ENCODE measurements at places on chromosomes 1 and 21.

GRCh38 chr1:64077281-64077940 is 126.0 kb upstream of the UBE2U start:
- no peak for DNase-seq

DNA sequence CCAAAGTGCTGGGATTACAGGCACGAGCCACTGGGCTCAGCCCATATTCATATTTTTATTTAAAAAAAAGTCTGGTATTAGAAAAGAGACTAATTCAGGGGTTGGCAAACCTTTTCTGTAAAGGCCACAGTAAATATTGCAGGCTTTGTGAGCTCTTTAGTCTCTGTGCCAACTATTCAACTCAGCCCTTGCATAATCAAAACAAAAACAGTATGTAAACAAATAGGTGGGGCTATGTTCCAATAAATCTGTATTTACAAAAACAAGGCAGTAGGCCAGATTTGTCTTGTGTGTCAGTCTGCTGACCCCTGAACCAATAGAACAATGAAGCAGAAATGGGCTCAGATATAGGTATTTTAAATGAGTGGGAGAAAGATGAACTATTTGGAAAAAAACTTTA is 49.3 kb downstream of the CDC42BPA start:
- no peak for DNase-seq

- DNase-seq = no peak
Observed at GRCh38 chr1:212641956-212642355, 33.4 kb downstream of the ATF3 start.

GRCh38 chr1:53145942-53146708 is 3.7 kb upstream of the SLC1A7 start:
- DNase-seq = no peak

GRCh38 chr1:4362314-4363044 is 291.9 kb upstream of the AJAP1 start:
- DNase-seq = no peak

- no peak for DNase-seq
Observed at GRCh38 chr21:45103971-45104520, 29.7 kb downstream of the ADARB1 start.

DNA sequence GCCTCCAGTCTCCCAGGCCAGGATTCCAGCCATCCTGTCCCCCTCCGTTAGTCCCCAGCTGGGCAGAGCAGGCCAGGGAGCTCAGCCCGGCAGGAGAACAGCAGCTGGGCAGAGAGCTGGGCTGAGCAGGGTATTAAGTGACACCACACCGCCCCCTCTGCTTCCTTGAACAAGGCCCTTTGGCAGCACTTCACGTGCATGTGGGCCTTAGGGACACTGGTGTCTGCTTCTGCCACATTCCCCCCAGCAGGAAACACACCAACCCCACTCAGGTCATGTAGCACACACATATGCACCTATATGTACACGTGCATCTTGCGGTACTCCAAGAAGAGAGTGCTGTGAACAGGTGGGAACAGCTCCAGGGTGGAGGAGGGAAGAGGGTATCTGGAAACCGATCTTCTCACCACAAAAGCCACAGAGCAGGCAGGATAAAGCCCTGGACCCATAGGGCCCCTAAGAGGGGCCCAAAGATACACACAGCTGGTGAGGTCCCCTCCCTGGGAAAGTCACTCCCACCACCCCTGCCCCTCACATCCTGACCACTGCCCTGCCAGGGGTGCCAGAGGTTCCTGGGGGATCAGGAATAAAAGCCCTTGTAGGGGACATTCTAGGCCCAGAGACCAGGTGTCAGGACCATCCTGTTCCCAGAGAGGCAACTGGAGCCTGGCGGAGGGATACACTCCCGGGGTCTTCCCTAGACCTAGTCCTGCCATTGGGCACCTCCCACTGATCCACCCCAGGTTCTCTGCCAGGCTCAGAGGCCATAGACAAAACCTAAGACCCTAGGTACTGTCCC is 4.5 kb downstream of the EPHA2 start:
- no peak for DNase-seq

DNA sequence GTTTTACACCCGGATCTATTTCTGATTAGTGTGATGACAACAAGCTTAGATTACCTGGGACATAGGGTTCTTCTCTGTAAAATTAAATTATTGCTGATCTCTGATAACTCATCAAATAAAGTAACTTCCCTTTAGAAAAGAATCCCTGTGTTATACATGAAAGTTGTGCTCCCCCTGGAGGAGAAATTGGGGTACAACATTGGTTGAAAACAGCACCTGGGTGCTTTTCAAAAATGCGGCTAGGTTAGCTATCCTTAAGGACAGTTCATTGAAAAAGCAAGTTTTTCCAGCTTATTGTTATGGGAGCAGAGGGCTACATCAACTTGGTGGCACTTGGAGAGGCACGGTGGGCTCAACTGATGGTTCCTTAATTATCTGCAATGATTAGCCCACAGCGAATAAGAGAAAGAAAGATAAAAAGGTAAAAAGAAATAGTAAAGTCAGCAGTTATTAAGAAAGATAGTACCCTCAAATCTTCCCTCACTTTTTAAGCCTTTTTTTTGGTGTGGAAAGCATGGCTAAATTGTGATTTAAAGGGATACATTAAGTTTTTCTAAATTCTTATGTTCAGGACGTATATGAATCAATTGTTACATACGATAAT is 97.8 kb downstream of the FMN2 start:
- no peak for DNase-seq

- DNase-seq = no peak
Observed at GRCh38 chr1:45979074-45979777, 153.2 kb downstream of the PIK3R3 start.

- no peak for DNase-seq
Observed at GRCh38 chr21:15224346-15225086, 159.7 kb upstream of the NRIP1 start.

GRCh38 chr1:173616859-173617258 is 14.0 kb upstream of the SLC9C2 start:
- DNase-seq = no peak
